ENCODE measurements at places on chromosomes 12 and 14.

- no peak for DNase-seq
Observed at GRCh38 chr14:60722107-60722356, 2.1 kb downstream of the SIX4 start.

GRCh38 chr14:93715279-93715927 is 72.9 kb downstream of the PRIMA1 start:
- no peak for DNase-seq

DNA sequence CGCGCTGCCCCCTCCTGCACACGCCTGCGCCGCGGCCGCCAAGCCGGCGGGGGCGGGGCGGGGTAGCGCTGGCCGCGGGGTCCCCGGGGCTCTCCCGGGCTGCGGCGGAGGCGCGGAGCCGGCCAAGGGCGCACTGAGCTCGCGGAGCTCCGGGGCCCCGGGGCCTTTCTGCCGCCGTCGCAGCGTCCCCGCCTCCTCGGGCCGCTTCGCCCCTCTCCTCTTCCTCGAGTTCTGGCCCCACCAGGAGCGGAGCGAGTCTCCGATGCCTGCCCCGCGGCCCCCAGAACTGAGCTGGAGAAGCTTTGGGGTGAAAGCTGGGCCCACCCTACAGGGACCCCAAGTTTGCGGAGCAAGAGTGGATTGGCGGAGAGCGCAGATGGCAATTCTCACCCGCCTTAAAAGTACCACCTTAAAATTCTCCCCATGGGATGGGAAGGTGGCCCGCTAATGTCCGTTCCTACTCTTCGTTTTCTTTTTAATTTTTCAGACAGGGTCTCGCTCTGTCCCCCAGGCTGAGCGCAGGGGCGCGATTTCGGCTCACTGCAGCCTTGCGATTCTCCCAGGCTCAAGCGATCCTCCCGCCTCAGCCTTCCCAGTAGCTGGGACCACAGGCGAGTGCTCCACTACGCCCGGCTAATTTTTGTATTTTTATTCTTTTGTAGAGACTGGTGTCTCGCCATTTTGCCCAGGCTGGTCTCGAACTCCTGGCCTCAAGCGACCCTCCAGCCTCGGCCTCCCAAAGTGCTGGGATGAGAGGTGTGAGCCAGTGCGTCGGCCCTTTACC is 129.6 kb downstream of the NDUFA12 start:
- no peak for DNase-seq

DNA sequence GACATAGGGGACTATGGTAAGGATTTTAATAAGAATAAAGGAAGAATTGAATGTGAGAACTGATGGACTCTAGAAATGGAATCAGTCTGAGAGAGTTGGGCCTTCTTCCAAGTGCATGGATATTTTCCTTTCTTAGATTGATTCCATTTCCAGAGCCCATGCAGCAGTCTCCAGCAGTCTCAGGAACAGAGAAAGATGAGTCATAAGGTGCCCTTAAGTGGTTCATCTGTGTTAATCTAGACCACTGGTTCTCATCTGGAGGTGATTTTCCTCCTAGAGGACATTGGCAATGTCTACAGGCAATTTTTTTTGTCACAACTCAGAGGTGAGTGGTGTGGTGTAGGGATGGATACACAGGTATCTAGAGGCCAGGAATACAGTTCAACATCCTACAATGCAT is 25.9 kb downstream of the TRIM9 start:
- DNase-seq: no peak

- DNase-seq: no peak
Observed at GRCh38 chr12:41537522-41537921, 349.4 kb downstream of the PDZRN4 start.

DNA sequence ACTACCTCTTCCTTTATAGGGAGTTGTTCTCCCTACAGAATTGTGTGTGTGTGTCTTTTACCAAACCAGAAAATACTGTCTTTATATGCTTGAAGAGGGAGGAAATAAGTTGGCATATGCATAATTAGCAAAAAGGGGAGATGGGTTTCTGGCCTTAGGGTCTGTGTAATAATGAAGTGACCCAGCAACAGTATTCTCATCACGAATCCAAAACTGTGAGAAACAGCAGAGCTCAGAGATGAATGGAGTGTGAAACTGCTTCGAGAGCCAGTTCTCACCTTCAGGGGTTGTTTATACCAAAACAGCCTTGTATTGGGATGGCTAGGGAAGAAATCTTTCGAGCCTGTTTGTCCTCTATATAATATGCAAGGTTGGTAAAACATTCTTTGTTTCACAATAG is 227.5 kb downstream of the MON2 start:
- no peak for DNase-seq

- DNase-seq: no peak
Observed at GRCh38 chr14:43898687-43899086, 608.4 kb downstream of the FSCB start.

DNA sequence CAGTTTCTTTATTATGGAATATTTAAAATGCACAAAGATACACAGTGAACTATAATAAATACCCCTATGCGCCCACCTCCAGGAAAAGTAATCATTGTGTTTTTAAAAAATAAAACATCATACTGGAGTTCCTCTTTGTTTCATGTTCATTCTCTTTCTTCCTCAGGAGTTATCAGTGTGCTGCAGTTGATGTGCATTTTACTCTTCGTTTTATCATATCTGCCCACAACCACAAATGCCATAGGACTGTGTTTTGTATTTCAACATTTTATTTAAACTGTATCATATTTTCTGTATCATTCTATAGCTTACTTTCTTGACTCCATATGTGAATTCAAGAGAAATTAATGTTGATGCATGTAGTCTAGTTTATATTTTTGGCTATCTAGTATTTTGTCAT is 53.9 kb downstream of the TSHR start:
- no peak for DNase-seq

DNA sequence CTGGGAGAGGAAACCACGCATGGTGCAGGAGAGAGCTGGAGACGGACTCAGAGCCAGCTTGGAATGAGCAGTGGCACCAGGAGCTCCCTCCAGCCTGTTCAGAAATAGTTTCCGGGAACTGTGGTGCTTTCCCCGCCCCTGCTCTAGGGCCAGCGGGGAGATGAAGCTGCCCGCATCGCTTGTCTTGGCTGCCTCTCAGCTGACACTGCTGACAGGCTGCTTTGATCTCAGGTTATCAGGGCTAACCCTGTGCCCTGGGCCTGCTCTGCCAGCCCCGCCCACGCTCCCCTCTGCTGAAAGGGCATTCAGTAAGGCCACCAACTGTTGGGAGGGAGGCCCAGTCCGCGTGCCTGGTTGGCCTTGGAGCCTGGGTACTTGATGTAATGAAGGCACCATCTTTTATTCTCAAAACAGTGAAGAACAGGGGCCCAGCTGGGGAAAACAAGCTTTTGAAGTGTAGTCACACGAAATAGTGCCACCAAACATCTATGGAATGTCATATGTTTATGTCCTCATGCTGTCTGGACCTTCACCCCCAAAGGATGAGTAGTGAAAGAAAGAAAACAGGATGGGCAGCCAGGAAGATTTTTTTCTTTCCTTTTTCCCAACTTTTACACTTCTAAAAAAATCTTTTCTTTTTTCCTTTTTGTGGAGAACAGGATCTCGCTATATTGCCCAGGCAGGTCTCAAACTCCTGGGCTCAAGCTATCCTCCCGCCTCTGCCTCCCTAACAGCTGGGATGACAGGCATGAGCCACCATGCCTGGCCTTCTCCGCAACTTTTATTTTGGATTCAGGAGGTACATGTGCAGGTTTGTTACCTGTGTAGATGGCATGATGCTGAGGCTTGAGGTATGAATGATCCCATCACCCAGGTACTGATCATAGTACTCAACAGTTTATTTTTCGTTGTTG is 115.9 kb upstream of the TBX3 start:
- no peak for DNase-seq

GRCh38 chr12:110782094-110782493 is 39.4 kb upstream of the PPP1CC start:
- DNase-seq: no peak

DNA sequence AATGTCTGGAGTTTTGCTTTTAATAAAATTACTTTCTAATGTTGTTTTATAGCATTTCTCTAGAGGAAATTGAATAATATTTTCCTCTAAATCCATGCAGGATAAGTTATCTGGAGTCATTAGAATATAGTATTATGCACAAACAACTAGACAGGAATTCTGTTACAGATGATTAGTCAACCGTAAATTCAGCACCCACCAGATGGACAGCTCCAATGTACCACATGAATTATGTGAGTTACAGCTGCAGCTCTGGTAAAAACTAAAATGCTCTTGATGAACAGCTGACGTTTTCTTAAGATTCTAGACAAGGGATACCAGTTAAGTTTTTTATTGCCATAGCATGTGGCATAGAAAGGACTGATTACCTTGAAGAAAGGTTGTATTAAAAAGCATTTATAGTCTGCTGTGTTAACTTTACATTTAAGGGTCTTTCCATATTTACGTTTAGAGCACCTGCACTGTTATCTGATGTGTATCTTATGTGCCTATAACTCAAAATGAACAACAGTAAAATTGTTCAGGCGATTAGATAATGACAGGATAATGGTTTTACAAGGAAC is 321.4 kb upstream of the LRFN5 start:
- no peak for DNase-seq

GRCh38 chr14:33035416-33036194 is 96.9 kb downstream of the NPAS3 start:
- no peak for DNase-seq

DNA sequence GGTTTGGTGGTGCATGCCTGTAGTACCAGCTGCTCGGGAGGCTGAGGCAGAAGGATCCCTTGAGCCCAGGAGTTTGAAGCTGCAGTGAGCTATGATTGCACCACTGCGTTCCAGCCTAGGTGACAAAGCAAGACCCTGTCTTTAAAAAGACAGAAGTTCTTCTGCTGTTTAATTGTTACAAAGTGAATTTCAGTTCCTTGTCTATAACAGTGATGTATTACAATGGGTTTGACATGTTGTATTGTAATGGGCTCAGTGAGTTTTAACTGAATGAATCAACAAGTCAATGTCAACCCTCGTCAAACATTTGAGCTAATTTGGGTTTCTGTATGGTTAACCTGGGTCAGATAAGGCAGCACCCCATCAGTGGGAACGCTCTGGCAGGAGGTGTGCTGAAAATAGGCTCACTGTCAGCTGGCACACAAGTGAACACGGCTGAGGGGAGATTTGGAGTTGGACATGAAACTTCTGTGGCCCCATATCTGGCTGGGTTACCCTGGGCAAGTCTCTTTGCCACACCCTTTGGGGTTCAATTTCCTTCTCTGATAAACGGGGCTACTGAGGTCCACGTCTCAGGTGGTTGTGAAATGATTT is 14.0 kb upstream of the TRPV4 start:
- no peak for DNase-seq

DNA sequence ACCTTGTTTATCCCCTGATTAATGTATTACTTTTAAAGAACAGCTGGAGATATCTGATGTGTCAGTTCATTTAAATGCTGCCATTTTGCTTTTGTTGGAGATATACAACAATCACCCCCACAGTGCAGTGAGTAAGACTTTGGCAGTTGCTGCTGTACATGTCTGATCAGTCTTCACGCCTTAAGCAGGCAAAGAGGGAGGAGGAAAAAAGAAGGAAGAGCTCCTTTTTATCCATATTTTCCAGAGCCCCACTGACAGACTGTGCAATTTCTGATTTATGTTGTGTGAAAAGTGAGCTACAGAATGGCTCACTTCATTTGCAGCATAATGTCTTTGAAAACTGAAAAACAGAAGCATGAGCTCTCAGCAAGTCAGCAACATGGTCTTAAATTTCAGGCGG is 319.7 kb upstream of the LRIG3 start:
- DNase-seq: no peak

GRCh38 chr14:91898372-91898771 is 31.0 kb upstream of the TC2N start:
- no peak for DNase-seq

GRCh38 chr12:101743242-101743641 is 4.0 kb upstream of the SYCP3 start:
- no peak for DNase-seq

DNA sequence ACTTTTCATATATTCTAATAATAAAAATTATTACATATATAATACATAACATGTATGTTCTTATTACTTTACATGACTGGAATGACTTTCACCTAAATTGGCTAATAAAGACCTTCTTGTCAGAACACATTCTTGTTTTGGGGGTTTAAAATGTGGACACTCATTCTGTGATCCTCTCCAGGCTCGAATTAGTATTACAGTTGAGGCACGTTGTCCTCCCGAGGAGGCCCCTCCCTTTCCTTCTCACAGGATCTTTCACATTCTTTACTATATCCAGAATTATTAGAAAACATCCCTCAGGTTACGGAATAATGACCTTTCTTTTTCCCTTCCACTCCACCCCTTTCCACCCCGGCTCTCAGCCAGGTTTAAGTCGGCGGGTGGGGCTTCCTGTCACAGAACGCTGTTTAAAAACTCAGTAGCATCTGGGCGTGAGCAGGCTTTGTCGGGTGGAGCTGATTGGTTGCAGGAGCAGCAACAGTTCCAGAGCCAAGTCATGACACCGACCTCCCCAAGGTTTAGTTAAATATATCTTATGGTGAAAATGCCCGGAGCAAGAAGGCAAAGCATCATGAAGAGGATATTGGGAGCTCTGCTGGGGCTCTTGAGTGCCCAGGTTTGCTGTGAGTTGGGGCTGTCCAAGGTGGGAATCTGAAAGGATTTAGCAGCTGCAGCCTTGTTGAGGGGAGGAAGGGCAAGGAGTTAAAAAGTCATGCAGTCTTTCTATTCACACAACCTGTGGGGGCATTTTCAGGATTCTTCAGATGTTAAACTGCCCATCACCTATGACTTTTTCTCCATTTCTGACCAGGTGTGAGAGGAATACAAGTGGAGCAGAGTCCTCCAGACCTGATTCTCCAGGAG is 396.7 kb upstream of the OR4E1 start:
- DNase-seq: peak; percentile 25

DNA sequence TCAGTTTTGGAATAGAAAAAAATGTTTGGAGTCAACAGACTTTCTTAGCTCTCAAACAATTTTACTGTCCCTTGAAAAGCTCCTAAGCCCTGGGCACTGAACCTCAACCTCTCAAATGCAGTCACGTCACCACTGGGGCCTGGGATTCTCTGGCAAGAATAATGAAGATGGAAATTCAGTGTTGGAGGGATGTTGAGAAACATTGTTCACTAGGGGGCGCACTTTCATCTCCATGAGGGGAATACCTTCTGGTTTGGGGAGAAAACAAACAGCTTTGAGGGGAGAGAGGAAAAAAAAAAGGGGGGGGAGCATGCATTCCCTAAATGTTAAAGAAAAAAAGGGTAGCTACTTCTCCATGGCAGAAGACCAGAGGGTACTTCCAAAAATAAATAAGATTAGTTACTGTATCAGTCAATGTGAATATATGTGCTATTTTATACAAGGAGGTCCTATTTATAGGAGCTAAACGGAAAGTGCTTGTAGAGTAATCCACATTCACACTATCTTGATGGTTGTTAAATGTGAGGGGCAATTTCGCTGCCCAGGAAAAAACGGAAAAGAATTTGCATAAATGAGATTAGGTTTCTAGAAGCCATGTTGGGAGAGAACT is 5.8 kb upstream of the TBPL2 start:
- DNase-seq: peak; percentile 22

DNA sequence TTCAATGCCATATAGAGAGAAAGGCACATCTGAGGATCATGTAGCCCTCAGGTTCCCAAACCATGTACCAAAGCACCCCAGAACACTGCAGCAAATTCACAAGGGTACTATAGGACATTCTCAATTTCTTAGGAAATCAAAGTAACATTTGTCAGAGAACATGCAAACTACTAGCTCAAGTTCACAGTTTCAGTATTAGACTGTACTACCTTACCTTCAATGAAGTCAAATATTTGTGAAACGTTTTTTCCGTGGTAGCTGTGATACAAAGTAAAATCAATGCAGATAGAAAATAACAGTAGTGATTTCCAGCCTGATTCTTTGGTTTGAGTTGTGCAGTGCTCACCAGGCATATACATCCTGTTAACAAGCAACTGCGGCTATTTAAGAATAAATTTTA is 197.1 kb downstream of the MED13L start:
- no peak for DNase-seq

GRCh38 chr14:44112774-44113460 is 394.2 kb downstream of the FSCB start:
- DNase-seq: no peak
